ENCODE measurements at places on chromosomes 3 and 15. TPM values are rescaled to one million over a fixed set of nuclear protein-coding genes. Genes with fewer than 3 reads are reported as not detected.

LMCD1 gene
- total RNA-seq: 20.6 TPM

MB21D2 gene
- total RNA-seq: 6.2 TPM

SPTBN5 gene
- total RNA-seq: 5.2 TPM

LXN gene
- 50.6 TPM for total RNA-seq

RBPMS2 gene
- total RNA-seq: not detected

GREM1 gene
- total RNA-seq: 0.16 TPM

CCDC54 gene
- total RNA-seq: not detected

TIPIN gene
- 8.3 TPM for total RNA-seq

RARRES1 gene
- 2.1 TPM for total RNA-seq

GNAT1 gene
- total RNA-seq: not detected

GP9 gene
- total RNA-seq: not detected

CHDH gene
- total RNA-seq: 1.2 TPM

HRH1 gene
- total RNA-seq: 11.9 TPM

NR1I2 gene
- under 0.01 TPM for total RNA-seq

IRAK2 gene
- total RNA-seq: 44.3 TPM

WDR72 gene
- not detected for total RNA-seq

ZDHHC23 gene
- total RNA-seq: 2.6 TPM

MYH15 gene
- total RNA-seq: under 0.01 TPM

SST gene
- total RNA-seq: not detected

SLC24A5 gene
- not detected for total RNA-seq

LRRIQ4 gene
- total RNA-seq: not detected

ASB14 gene
- not detected for total RNA-seq

MCF2L2 gene
- total RNA-seq: 1.8 TPM

CELSR3 gene
- total RNA-seq: 0.49 TPM

MAP6D1 gene
- total RNA-seq: 1.2 TPM
